ENCODE measurements at places on chromosomes 6 and 20.

DNA sequence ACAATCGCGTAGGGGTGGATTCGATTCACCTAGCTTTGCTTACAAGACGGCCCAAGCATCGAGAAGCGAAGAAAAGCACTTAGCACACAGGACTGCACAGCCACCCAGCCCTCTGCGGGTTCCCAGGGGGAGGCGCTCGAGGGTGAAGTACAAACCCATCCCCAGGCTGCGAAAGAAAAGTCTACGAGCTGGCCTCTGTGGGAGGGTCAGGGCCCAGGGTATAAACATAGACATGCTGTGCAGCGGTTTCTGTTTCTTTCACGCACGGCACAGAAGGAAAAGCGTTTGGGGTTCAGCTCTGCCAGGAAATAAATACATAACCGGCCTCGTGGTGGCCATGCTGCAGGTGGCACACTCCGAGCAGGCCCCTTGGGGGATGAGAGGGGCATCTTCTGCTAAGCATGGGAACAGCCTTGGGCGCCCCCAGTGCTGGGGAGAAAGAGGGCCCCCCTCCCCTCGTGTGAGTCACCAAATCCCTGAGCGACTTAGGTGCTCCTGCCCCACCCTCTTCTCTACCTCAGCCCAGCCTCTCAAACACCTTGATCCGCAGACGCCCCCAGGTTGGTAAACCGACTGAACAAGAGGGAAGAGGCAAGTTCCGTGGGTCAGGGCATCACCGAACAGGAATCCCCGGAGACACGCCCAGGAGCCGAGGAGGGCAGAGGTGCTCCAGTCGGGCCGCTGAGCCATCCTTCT is 91.6 kb upstream of the RIPOR2 start:
- DNase-seq = no peak

DNA sequence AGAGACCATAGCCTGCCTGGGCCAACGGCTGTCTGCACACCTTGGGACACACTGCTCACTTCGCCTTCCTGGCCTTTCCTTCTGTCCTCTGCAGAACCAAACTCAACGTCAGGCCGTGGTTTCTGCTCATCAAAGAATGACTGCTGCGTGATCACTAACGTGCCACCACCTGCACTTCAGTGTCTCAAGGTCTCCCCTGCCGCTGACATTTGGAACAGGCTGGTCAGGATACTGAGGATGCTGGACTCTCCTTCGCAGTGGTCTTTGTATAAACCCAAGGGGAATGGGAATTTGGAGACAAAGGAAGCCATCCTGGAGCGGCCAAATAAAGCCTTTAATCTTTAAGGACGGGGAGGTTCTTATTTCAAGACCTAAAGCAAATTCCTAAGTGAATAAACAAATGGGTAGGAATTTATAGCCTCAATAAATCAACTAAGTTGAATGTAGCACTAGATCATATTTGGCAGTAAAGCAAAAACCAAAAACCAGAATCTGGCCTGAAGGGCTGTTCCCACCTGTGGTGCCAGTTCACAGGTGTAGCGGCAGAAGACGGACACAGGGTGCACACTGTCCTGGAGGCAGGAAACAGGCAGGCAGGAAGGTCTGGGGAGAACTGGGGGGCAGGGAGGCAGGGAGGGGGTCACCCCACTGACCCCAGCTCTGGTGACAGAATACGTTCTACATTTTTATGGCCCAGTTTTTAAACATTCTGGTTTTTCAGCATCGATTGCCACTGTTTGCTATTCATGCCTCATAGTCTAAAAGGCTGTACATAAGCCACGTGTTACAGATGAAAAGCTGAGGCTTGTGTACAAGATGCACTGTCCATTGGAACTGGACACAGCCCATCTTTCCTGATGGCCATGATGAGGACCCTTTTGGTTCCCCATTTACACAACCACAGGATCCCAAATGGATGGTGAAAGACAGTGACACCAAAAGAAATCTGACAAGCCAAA is 36.6 kb downstream of the ABHD12 start:
- DNase-seq = no peak

DNA sequence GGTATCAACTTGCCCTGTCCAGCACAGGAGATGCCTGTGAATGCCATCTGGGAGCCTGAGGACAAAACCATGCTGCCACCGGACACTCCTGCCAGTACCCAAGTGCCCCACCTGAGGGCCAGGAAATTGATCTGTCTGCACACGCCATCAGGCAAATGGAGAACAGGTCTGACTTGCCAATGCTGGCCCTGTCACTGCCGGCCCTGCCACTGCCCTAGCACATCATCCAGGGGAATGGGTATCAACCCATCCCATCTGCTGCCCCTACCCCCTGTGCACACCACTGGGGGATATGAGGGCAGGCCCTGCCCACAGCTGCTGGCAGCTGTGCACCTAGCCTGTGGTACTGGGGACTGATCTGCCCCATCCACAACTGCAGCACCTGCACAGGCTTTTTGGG is 1081.6 kb upstream of the EYS start:
- DNase-seq = no peak

GRCh38 chr6:132865364-132865763 is 51.0 kb downstream of the RPS12 start:
- DNase-seq = no peak

- no peak for DNase-seq
Observed at GRCh38 chr20:62529896-62530642, 54.3 kb upstream of the GATA5 start.

DNA sequence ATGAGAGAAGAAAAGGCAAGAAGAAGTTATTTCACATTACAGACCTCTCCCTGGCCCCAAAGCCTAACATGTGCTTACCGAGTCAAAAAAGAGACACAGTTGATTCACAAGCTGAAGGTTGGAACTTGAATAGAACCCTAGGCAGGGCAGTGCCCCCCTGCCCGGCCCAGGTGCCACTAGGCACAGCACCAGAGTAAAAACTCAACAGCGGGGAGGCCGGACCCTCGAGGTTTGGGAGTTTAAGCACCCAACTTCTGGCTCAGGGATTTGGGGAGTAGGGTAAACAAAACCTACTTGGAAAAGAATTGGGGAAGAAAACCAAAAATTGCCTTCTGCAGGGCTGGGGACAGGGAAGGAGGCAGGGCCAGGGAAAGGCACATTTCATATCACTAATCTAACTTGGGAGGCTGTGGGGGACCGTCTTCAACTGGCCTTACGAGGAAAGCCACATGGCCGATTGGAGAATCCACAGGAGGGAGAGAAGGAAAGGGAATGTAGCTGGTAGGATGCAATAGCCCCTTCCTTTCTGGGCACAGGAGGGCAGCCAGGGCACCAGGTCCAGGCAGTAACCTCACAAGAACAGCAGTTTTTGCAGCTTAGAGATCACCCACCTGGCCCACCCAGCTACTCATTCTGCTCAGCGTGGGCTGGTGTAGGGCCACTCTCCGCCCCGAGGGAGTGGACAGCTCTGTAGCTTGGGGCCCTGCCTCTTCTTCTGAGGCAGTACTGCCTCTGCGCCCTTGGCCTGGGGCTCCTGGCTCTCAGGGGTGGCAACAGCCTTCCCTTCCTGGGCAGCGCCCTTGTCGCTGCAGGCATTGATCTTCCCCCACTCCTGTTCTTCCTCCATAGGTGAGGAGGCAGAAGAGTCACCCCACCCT is 1.8 kb upstream of the HEBP2 start:
- no peak for DNase-seq

- no peak for DNase-seq
Observed at GRCh38 chr6:52617087-52617486, 40.2 kb upstream of the TRAM2 start.

- DNase-seq = no peak
Observed at GRCh38 chr6:91181416-91181815, 594.5 kb upstream of the MAP3K7 start.

- no peak for DNase-seq
Observed at GRCh38 chr20:53343448-53343847, 250.2 kb downstream of the ZNF217 start.

DNA sequence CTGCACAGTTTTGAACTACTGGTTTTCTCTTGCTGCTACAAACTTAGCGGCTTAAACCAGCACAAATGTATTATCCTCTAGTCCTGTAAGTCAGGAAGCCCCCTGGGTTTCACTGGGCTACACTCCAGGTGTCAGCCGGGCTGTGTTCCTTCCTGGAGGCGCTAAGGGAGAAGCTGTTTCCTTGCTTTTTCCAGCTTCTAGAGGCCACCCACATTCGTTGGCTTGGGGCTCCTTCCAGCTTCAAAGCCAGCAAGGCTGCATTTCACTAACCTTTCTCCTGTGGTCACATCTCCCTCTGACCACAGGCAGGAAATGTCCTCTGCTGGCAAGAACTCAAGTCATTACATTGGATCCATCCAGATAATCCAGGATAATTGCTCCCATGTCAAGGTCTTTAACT is 350.6 kb upstream of the PLCB4 start:
- DNase-seq = no peak

GRCh38 chr20:34397096-34397495 is 34.0 kb downstream of the ITCH start:
- DNase-seq = no peak

DNA sequence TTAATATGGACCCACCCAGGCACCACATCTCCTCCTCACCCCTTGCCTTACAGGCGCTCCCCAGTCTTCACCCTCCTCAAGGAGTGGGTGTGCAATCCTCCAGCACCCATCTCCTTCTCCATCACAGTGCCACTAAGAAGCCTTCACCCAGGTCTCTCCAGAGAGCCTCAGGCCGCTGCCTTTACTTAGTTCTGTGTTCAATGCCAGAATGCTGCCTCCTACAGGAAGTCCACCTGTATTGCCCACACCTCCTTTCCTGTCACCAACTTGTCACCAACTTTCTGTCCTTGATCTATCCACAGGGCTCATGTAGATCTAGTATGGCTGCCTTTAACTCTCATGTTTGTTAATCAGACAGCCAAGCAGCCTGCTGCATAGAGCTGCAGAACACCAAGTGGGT is 586 bp upstream of the LST1 start:
- DNase-seq = no peak

GRCh38 chr20:1287306-1287705 is 21.2 kb downstream of the SNPH start:
- DNase-seq = no peak

GRCh38 chr6:13229205-13230085 is 98.9 kb downstream of the TBC1D7 start:
- DNase-seq = no peak

DNA sequence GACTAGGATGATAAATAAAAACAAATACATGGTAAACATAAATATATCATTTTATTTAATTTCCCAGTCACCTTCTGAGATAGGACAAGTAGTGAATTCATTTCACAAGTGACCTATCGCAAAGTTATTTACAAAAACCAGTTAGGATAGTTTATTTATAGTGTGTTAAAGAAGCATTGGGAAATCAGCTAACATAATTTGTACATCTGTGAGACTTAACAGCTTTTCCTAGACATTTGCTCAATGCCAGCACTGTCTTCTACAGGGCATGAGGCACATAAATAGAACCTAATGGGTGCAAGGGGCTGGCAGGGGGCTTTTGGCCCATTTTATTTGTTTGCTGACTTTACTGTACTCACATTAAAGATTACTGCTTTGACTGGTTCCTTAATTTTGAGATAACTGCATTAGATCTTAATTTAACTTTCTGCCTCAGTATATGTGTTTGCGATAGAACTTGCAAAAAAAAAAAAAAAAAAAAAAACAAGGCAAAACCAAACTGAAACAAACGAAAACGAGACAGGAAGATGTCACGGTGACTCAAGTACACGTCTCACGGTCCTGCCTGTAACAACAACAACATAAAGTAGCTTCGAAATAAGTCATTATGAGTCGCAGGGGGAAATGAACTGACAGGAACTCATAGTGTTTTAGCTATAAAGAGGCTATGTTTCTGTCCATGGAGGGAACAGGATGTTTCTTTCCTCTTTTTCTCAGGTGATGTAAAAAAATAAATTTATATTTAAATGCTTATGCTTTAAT is 133.7 kb upstream of the GMDS start:
- peak; percentile 58 for DNase-seq

DNA sequence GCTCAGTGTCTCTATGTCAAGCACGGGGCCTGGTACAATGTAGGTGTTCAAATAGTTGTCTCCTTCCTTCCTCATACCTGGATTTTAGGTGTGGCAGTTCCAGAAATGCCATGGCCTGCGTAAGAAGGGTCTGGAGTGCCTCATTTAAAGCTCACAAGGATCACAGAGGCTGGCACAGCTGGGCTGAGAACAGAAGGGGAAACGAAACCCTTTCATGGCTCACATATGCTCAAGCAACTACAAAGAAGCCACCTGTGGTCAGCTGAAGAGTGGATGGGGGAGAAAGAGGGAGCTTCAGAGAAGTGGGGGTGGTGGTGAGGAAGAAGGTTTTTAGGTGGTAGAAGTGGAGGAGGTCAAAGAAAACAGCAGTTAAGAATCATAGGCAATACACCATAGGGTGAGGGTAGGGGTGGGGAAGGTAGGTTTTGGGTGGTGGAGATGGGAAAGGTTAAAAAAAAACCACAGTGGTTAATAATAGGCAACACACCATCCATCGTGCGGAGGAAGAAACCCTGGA is 17.0 kb upstream of the TOP1 start:
- DNase-seq = no peak

DNA sequence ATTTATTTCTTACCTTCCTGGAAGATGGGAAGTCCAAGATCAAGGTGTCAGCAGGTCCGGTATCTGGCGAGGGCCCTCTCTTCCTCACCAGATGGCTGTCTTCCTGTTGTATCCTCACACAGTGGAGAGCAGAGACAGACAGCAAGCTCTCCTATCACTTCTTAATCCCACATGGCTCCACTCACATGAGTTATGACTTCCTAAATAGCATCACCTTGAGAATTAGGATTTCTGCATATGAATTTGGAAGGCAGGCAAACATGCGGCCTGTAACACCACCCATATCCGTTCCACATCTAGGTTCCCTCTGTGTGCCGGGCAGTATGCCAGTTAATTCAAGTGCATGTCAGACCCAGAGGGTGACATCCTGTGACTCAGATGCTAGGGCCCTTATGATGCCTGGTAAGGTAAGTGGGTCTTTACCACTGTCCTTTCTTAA is 2.1 kb downstream of the RAET1E start:
- DNase-seq = peak; percentile 37

DNA sequence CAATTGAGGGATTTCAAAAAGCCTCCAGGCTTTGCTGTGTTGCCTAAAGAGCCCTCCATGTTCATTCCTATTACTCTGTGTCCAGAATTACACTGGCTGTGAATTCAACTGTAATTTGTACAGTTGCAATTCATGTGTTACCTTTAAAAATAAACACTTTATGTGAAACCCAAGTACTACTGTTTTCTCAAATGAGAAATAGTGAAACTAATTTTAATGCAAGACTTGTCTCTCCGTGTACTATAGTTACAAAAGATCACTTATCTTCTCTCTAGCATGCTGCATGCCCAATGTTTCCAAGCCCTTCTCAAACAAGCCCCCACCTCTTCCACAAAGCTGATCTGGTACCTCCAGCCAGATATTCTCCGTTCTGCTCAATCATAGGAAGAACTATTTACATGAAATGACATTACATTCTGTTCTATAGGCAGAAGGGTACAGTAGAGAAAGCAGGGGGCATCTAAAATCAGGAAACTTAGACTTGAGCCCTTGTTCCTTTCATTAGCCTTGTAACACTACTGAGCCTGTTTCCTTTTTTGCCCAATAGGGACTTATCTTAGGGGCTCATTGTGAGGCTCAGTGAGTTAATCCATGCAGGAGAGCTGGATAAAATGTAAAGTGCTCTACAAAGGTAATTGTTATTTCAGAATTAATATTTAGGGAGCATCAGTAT is 12.3 kb upstream of the COL9A1 start:
- DNase-seq = no peak
